ENCODE measurements at places on chromosomes 1 and 21.

DNA sequence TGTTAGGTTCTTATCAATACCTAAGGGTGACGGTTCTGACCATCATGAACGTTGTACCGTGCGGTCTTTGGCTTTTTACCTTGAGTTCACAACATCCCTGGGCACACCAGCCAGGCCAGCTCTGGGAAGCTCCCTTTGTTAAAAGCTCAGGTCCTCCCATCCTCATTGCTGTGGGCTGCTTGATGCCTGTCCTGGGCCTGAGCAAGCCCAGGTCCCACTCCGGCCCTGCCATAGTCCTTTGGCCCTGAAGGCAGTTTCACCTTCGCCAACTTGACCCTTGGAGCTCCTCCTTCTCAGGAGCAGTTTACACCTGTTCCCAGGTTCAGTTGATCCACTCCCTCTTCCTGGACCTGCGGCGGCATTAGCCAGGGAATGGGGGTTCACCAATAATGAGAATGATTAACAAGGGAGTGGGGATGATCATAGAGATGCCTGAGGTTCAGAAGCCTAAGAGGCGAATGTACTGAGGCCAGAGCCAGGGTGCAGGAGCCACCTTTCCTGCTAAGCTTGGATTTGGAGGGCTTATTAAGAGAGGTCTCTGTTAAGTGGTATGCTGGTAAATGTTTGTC, 40.2 kb downstream of the DHCR24 start:
- DNase-seq: no peak

GRCh38 chr1:20211511-20211931, 25.2 kb upstream of the PLA2G2C start:
- no peak for DNase-seq

GRCh38 chr1:96538111-96538641, 183.4 kb upstream of the PTBP2 start:
- peak; percentile 56 for DNase-seq

- no peak for DNase-seq
These were observed 73.4 kb downstream of the CEP350 start for GRCh38 chr1:180027949-180028445.

Measured in left hindlimb (tissue), 1 donor.